Heart right ventricle (tissue), 16 donors: ENCODE measurements at places on chromosomes 12 and 14.

- no peaks in the 10 kb centered on the region for H3K27me3 ChIP-seq
- no peaks in the 10 kb centered on the region for H3K4me1 ChIP-seq
- no peaks in the 10 kb centered on the region for H3K36me3 ChIP-seq
- no peak overlapping the region for H3K4me3 ChIP-seq
- H3K27ac ChIP-seq = no peak overlapping the region
- DNase-seq = no peak
Observed at GRCh38 chr12:92762773-92763172, 60.0 kb downstream of the PLEKHG7 start.

DNA sequence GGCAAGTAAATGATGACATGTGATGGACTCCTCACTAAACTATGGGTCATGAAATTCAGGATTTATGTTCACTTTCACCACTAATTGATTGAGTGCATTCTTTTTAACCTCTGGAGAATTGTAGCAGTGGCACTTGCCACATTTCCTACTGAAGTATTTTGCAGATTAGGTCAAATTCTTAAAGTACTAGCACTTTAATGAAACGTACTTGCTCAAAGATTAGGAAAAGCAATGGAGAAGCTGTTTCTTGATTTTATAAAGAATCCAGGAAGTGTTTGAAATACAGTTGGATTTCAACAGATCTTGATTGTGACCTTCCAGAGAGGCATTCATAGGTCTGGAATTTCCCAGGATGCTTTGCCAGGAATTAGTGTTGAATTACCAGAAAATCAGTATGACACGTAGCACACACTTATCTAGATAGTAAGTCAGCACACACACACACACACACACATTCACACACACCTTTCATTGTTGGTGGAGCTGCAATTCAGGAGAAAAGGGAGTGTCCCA is 162.6 kb downstream of the MYRFL start:
- peak overlapping the region; percentile 62 for H3K27ac ChIP-seq
- no peaks in the 10 kb centered on the region for H3K27me3 ChIP-seq
- no peak overlapping the region for H3K4me3 ChIP-seq

- H3K36me3 ChIP-seq = no peaks in the 10 kb centered on the region
- DNase-seq = no peak
- no peak overlapping the region for H3K4me3 ChIP-seq
- peaks cover 24% of the 10 kb centered on the region for H3K27me3 ChIP-seq
Observed at GRCh38 chr14:103216857-103217256, 93.6 kb downstream of the TNFAIP2 start.

- no peaks in the 10 kb centered on the region for H3K4me1 ChIP-seq
- peak overlapping the region; percentile 33 for H3K27ac ChIP-seq
Observed at GRCh38 chr12:131089531-131090273, 136.0 kb downstream of the ADGRD1 start.

DNA sequence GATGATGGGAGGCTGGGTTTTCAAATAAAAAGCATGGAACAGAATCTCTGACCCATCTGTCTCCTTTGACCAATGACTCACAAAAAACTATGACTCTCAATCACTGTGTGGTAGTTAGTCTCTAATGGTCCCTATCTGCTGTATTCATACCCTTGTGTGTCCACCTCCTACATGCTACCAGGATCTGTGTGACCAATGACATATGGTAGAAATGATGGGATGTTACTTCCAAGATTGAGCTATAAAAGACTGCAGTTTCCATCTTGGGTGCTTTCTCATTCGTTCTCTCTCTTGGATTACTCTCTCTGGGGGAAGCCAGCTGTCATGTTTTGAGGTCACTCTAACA is 144.7 kb upstream of the BTG1 start:
- no peak overlapping the region for H3K4me3 ChIP-seq
- DNase-seq = no peak
- H3K36me3 ChIP-seq = no peaks in the 10 kb centered on the region
- no peaks in the 10 kb centered on the region for H3K4me1 ChIP-seq
- H3K27me3 ChIP-seq = no peaks in the 10 kb centered on the region

- no peaks in the 10 kb centered on the region for H3K27me3 ChIP-seq
- H3K4me1 ChIP-seq = no peaks in the 10 kb centered on the region
- H3K36me3 ChIP-seq = no peaks in the 10 kb centered on the region
- no peak for DNase-seq
- H3K4me3 ChIP-seq = no peak overlapping the region
Observed at GRCh38 chr12:31224768-31225448, 101.0 kb downstream of the SINHCAF start.

- H3K27ac ChIP-seq = no peak overlapping the region
- no peaks in the 10 kb centered on the region for H3K36me3 ChIP-seq
- H3K4me1 ChIP-seq = peaks cover 9% of the 10 kb centered on the region
- no peak overlapping the region for H3K4me3 ChIP-seq
- DNase-seq = no peak
- H3K27me3 ChIP-seq = no peaks in the 10 kb centered on the region
Observed at GRCh38 chr12:101501410-101501995, 26.4 kb downstream of the SPIC start.

DNA sequence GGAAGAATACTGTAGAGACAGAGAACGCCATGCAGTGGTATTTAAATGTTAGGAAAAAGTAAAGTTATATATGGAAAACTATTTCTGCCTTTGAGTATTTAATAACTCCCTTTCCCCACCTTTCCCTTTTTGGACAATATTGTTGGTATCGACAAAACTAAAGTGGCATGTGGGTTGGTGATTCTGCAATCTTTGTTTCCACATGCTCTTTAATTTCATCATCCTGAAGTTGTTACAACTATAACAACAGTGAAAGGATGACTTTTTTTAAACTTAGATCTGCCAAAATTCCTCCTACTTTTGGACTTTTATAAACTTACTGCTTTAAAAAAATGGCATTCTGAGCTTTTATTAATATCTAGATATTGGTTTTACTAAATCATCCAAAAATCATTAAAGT is 25.3 kb downstream of the TTC8 start:
- H3K36me3 ChIP-seq = no peaks in the 10 kb centered on the region
- no peak overlapping the region for H3K27ac ChIP-seq
- DNase-seq = no peak
- H3K4me3 ChIP-seq = no peak overlapping the region
- H3K4me1 ChIP-seq = no peaks in the 10 kb centered on the region

DNA sequence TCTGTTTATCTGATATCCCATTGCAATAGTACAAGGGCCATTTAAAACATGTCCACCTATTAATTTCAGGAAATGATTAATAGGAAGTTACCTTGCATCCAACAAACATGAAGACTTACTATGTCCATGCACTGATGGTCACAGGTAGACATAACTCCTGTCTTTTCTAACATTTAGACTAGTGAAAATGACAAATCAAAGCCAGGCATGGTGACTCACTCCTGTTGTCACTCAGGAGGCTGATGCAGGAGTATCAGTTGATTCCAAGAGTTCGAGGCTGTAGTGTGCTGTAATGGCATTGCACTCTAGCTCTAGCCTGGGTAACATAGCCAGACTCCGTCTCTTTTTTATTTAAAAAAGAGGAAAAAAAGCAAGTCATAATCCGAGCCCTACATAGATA is 14.8 kb downstream of the HSP90B1 start:
- no peaks in the 10 kb centered on the region for H3K27me3 ChIP-seq
- H3K27ac ChIP-seq = no peak overlapping the region
- no peaks in the 10 kb centered on the region for H3K4me1 ChIP-seq

DNA sequence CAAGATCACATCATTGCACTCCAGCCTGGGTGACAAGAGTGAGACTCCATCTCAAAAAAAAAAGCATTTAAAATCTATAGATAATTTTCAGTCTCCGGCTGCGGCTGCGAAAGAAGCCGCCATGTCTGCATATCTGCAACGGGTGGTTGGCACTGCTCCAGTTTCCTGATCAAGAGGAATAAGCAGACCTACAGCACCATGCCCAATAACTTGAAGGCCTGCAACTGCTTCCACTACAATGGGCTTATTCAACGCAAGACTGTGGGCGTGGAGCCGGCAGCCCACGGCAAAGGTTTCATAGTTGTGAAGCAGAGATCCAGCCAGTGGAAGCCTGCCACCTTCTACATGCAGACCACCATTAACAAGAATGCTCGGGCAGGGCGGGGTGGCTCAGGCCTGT is 30.6 kb upstream of the EID3 start:
- no peak overlapping the region for H3K4me3 ChIP-seq
- no peaks in the 10 kb centered on the region for H3K4me1 ChIP-seq
- H3K36me3 ChIP-seq = no peaks in the 10 kb centered on the region
- no peaks in the 10 kb centered on the region for H3K27me3 ChIP-seq
